ENCODE measurements at places on chromosomes 5 and 9.

DNA sequence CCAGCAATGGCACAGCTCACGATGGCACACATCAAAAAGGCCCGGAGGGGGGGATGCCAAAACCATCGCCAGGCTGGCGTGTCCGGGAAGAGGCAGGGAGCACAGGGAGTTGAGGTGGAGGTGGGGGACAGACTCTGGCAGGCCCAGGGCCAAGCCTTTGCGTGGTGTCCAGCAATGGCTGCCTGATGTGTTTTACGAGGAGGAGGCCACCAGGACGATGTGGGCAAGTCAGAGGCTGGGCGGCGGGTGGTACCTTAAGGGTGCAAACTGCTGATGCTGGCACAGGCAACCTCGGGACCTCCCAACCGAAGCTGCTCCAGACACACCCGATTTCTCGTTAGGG is 4.7 kb downstream of the VAV2 start:
- no peak for DNase-seq

GRCh38 chr9:976258-976942 is at the start of gene DMRT3:
DMRT3 (plus strand) TSS chr9:976655; CDS start chr9:977002, 347 bp downstream.
- DNase-seq: no peak

- DNase-seq: no peak
Observed at GRCh38 chr5:79456890-79457583, 56.9 kb downstream of the HOMER1 start.

- no peak for DNase-seq
Observed at GRCh38 chr9:113929634-113930389, 53.7 kb downstream of the ZNF618 start.

GRCh38 chr5:173997331-173997730 is 8.4 kb downstream of the C5orf47 start:
- no peak for DNase-seq

- no peak for DNase-seq
Observed at GRCh38 chr5:113378514-113378913, 56.3 kb downstream of the TSSK1B start.

DNA sequence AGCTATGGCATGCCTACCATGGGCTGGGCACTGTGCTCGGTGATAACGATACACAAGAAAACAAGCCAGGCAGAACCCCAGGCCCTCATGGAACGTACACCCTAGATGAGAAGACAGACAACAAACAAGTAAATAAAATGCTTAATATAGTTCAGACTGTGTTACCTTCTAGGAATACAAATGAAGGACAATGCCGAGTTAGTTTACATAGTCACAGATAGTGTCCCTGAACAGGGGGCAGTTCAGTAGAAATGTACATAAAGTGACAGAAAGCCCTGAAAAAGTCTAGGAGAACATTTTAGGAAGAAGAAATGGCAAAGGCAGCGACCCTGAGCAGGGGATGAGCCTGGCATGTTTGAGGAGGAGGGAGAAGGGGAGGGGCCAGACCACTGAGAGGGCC is 21.7 kb downstream of the SLC22A5 start:
- DNase-seq: no peak
